CD8-positive, alpha-beta memory T cell (primary cell): ENCODE measurements at places on chromosomes 7 and 10. TPM values are rescaled to one million over a fixed set of nuclear protein-coding genes. Genes with fewer than 3 reads are reported as not detected.

GRCh38 chr7:137944168-137944567, 57.7 kb downstream of the CREB3L2 start:
- no peak overlapping the region for H3K4me3 ChIP-seq
- H3K27ac ChIP-seq = no peak overlapping the region
- H3K4me1 ChIP-seq = no peaks in the 10 kb centered on the region
- H3K27me3 ChIP-seq = no peaks in the 10 kb centered on the region
- DNase-seq = no peak

CFAP70 gene
- not detected for polyA plus RNA-seq

DNA sequence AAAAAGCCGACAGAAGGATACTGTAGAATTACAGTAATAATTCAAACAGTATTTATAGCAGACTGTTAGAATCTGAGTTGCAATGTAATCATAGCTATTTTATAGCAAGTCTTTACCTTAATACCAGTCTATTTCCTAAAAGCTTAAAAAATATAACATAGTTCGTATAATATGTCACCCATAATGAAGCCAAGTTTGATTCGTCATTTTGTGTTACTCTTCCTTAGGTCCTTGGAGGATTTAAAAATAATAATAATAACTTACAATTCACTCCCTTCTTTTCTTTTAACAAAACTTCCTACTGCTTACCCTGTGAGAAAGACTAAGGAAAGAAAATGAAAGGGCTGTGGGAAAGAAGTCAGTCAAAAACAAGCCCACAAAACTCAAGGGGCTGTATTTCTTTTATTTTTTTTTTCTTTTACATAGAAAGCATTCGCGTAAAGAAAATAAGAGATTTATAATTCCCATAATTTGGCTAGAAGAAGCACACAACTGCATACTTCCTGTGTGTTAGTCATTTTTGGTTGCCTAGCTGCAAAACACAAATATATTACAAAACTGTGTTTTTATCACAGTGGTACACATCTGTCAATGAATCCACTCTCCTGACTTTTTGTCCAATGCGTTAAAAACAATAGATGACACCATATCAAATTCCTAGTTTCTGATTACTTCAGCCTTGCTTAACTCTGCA, 187.2 kb upstream of the CELF2 start:
- H3K4me1 ChIP-seq = no peaks in the 10 kb centered on the region
- DNase-seq = no peak
- no peaks in the 10 kb centered on the region for H3K36me3 ChIP-seq
- H3K27me3 ChIP-seq = no peaks in the 10 kb centered on the region
- no peak overlapping the region for H3K27ac ChIP-seq
- no peak overlapping the region for H3K4me3 ChIP-seq

- H3K27ac ChIP-seq = no peak overlapping the region
- no peak overlapping the region for H3K4me3 ChIP-seq
- DNase-seq = no peak
- H3K36me3 ChIP-seq = no peaks in the 10 kb centered on the region
- H3K27me3 ChIP-seq = no peaks in the 10 kb centered on the region
- no peaks in the 10 kb centered on the region for H3K4me1 ChIP-seq
Observed at GRCh38 chr7:148218603-148219002, 372.0 kb upstream of the C7orf33 start.

GRCh38 chr7:157613575-157614322, 276.9 kb downstream of the DNAJB6 start:
- no peaks in the 10 kb centered on the region for H3K27me3 ChIP-seq
- no peaks in the 10 kb centered on the region for H3K36me3 ChIP-seq
- peak overlapping the region; percentile 71 for H3K4me3 ChIP-seq
- H3K27ac ChIP-seq = no peak overlapping the region
- DNase-seq = no peak

DNA sequence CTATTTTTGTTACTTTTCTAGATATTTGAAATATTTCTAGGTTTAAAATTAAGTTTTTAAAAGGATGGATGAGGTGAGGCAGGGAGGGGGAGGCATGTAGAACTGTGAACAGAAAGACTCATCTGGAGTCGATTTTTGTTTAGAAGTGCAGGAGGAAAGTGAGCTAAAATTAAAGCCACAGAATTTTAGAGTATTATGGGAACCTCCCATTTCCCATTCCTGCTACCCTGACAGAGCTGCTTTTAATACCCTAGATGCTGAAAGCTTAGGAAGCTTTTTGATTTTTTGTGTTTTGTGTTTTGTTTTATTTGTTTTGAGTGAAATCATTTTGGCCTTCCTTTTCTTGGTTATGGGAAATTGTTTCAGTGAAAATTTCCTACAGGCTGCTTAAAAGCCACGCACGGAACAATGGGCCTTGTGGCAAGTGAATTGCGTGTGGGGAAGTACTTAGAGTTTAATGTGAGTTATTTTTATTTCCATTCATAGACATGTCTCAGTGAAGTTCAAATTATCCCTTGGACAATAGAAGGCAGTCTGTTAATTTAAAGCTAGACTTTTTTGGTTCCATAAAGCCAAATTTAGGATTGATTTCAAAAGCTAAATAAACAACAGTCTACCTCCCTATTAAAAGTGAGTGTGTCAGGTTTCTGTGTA, 102.0 kb upstream of the HDAC9 start:
- H3K36me3 ChIP-seq = no peaks in the 10 kb centered on the region
- H3K4me1 ChIP-seq = no peaks in the 10 kb centered on the region
- no peak for DNase-seq
- H3K4me3 ChIP-seq = no peak overlapping the region
